Activated naive CD4-positive, alpha-beta T cell treated with anti-CD3 and anti-CD28 coated beads, Interleukin-2, amount 10 ng/mL, durations not matched to agents 5 hours and 36 hours (primary cell): ENCODE measurements at places on chromosomes 12 and 14. TPM values are rescaled to one million over a fixed set of nuclear protein-coding genes. Genes with fewer than 3 reads are reported as not detected.

Gene TAS2R7
- not detected for total RNA-seq

Gene ADGRD1
- total RNA-seq: not detected

Gene SMIM41
- total RNA-seq: not detected

Gene CIROP
- not detected for total RNA-seq

Gene DPPA3
- total RNA-seq: not detected

Gene PIWIL1
- not detected for total RNA-seq

Gene A2ML1
- not detected for total RNA-seq

Gene ASB2
- 24.2 TPM for total RNA-seq

Gene C12orf54
- not detected for total RNA-seq

Gene COL2A1
- not detected for total RNA-seq

Gene VPS33A
- 25.9 TPM for total RNA-seq

Gene LRTM2
- not detected for total RNA-seq

Gene TAS2R10
- 0.36 TPM for total RNA-seq

Gene SIX1
- not detected for total RNA-seq

Gene FOXG1
- total RNA-seq: not detected

Gene MAP3K12
- 25.6 TPM for total RNA-seq

Gene ACSS3
- total RNA-seq: not detected

Gene CTSG
- 0.23 TPM for total RNA-seq

Gene CD163
- total RNA-seq: not detected

Gene RNASE3
- total RNA-seq: not detected

Gene RAB15
- total RNA-seq: 6.6 TPM

Gene VRTN
- total RNA-seq: not detected

Gene FIGNL2
- total RNA-seq: 0.26 TPM

Gene GNPTAB
- 57.3 TPM for total RNA-seq

Gene LTBP2
- total RNA-seq: 0.10 TPM

Gene KCNC2
- total RNA-seq: not detected

Gene TAS2R19
- 2.2 TPM for total RNA-seq
